ENCODE measurements at places on chromosomes 11 and 22.

GRCh38 chr11:8365216-8365941 is 101.7 kb upstream of the LMO1 start:
- no peak for DNase-seq

GRCh38 chr11:72721689-72722049 is 30.5 kb downstream of the ARAP1 start:
- no peak for DNase-seq

GRCh38 chr22:50684501-50684900 is 11.9 kb downstream of the SHANK3 start:
- no peak for DNase-seq

GRCh38 chr11:67045314-67045713 is 11.3 kb upstream of the RHOD start:
- DNase-seq = no peak

- no peak for DNase-seq
Measured at GRCh38 chr22:44702479-44703198, 635 bp downstream of the PRR5 start.

Measured in left forelimb (tissue), 1 donor.